ENCODE measurements at places on chromosomes 12 and 14.

GRCh38 chr14:39628087-39628486, 195.9 kb upstream of the FBXO33 start:
- no peaks in the 10 kb centered on the region for H3K4me1 ChIP-seq
- H3K27ac ChIP-seq, result no peak overlapping the region
- H3K27me3 ChIP-seq, result no peaks in the 10 kb centered on the region
- no peak for DNase-seq
- no peak overlapping the region for H3K4me3 ChIP-seq

GRCh38 chr14:23207146-23207540, 23.7 kb upstream of the SLC7A8 start:
- no peaks in the 10 kb centered on the region for H3K4me1 ChIP-seq
- H3K36me3 ChIP-seq, result no peaks in the 10 kb centered on the region
- H3K27me3 ChIP-seq, result no peaks in the 10 kb centered on the region

DNA sequence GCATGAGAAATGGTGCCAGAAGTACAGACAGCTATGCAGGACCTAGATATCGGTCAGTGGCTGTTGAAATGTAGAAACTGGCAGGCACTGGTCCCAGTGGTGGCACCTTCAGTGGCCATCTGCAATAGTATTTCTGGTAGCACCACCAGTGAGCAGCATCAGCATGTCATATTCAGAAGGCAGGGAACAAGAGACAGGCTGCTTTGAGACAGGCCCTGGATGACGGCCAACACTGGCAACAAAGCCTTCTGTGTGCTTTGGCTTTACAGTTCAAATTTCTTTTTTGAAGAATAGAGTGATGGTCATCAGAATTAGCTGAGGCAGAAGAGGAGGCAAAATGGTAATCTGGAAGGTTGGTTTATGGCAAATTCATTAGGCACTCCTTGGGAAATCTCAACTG, 273.4 kb upstream of the SLC16A7 start:
- H3K27ac ChIP-seq, result no peak overlapping the region
- H3K36me3 ChIP-seq, result no peaks in the 10 kb centered on the region
- H3K4me3 ChIP-seq, result no peak overlapping the region
- H3K4me1 ChIP-seq, result no peaks in the 10 kb centered on the region
- no peaks in the 10 kb centered on the region for H3K27me3 ChIP-seq

DNA sequence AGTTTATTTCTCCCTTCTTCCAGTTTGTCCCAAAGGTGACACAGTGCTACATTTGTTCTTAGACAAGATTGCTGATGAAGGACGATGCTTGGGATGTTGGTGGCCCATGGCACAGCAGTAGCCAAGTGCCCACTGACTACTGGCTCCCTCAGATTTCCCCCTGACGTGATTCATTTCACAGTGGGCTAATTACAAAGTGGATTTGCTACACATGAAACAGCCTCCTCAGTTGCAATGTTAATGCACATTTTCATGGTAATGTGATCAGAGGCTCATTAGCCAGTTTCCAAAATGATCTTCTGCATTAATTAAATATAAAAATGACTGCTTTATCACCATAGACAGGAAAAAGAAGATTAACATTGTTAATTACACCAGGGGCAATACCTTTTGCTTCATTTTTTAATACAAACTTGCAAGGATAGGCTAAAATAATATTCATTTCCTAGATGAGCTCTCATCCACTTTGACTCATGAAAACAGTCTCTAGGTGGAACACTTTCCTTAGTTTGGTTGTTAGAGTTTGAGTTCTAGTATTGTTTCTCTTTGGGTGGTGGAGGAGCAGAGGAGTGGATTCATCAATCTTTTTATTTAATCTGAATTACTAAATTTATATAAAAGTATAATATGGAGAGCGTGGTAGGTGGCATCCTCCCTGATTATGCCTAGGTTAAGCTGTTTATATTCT, 250.9 kb downstream of the PDZRN4 start:
- H3K27me3 ChIP-seq, result no peaks in the 10 kb centered on the region
- no peak overlapping the region for H3K4me3 ChIP-seq
- no peaks in the 10 kb centered on the region for H3K36me3 ChIP-seq
- H3K4me1 ChIP-seq, result no peaks in the 10 kb centered on the region

DNA sequence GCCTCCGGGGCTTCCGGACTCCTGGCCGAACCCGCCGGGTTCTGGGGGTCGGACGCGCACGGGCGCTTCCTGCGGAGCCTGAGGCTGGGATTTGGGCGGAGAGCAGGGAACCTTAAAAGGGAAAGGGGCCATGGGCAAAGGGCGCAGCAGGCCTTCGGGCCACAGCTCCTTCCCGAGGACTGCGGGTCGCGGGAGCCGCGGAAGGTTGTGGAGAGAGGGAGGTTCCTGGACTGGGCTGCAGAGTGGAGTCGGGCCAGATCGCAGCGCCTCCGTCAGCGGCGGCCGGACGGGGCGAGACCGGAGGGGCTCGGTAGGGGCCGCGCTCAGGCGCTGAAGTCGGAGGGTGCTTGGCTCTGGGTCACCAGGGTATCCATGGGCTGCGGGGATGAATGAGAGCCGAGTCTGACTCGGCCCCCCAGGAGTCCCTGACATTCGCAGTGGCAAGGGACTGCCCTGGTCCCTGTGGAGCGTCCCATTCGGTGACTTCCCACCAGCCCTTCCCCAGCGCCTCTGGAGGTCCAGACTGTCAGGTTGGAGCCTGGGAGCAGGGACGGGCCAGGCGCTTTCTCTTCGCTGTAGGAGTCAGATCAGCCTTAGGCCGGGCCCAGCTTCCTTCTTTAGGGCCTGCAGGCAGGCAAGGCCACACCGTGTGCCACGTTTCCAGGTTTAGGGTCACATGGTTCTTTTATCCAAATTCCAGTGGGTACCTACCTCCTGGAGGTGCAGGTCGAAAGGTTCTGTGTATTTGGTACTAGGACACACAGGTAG, 938 bp upstream of the SLC25A29 start:
- peaks cover 11% of the 10 kb centered on the region for H3K4me1 ChIP-seq
- H3K4me3 ChIP-seq, result peak overlapping the region; percentile 75
- no peak overlapping the region for H3K27ac ChIP-seq
- H3K27me3 ChIP-seq, result no peaks in the 10 kb centered on the region
- DNase-seq, result no peak

DNA sequence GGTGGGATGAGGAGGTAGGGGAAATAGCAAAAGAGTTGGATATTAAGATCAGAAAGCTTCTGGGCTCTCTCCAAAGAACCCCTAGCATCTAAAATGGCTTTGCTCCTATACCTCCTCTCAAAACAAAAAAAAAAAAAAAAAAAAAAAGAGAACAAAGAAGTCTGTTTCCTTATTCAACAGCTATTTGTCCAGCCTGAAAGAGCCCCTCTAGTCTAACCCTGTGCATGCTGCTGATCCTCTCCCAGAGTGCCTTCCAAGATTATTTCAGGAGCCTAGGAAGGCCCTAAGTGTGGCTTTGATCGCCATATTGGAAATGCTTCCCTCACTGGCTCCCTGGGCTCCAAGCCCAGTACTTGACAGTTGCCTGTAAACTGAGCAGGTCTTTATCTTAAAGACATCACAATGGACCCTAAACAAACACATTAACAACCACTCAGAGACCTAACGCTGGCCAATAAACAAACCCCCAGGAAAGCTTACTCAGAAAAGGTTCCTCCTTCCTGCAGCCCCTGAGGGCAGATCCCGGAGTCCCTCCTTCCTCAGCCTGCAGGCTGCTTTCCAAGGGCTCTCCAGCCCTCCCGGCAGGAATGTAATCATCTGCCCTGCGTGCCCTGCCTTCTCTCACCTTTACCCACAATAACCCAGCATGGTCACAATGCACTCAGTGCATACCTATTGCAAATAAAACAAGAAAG, 17.4 kb upstream of the COL2A1 start:
- H3K27me3 ChIP-seq, result peaks cover 13% of the 10 kb centered on the region
- no peak overlapping the region for H3K27ac ChIP-seq
- no peak for DNase-seq
- no peaks in the 10 kb centered on the region for H3K4me1 ChIP-seq
- H3K36me3 ChIP-seq, result no peaks in the 10 kb centered on the region
- H3K4me3 ChIP-seq, result no peak overlapping the region

DNA sequence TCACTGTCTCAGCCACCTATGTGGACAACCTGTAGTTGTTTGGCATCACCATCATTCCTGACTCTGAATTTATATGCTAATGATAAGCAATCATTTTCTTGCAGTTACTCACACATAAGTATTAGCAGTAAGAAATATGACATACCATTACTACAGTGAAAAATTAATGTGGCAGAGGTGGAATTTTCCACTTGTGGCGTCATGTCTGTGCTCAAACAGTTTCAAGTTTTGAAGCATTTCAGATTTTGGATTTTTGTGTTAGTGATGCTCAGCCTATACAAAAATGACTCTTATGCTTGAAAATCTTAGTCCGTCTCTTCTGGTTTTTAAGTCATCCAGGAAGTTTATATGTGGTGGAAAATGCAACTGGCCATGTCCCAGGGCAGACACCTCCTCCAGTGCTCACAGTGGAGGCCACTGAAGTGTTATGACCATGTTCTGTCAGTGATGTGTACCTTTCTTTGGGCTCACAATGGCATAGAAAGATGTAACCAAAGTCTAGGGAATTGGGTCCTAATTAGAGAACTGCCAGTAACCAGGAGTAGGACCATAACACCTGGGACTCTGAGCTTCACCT, 220.6 kb downstream of the SYT1 start:
- H3K27ac ChIP-seq, result no peak overlapping the region
- no peaks in the 10 kb centered on the region for H3K4me1 ChIP-seq
- H3K27me3 ChIP-seq, result no peaks in the 10 kb centered on the region

DNA sequence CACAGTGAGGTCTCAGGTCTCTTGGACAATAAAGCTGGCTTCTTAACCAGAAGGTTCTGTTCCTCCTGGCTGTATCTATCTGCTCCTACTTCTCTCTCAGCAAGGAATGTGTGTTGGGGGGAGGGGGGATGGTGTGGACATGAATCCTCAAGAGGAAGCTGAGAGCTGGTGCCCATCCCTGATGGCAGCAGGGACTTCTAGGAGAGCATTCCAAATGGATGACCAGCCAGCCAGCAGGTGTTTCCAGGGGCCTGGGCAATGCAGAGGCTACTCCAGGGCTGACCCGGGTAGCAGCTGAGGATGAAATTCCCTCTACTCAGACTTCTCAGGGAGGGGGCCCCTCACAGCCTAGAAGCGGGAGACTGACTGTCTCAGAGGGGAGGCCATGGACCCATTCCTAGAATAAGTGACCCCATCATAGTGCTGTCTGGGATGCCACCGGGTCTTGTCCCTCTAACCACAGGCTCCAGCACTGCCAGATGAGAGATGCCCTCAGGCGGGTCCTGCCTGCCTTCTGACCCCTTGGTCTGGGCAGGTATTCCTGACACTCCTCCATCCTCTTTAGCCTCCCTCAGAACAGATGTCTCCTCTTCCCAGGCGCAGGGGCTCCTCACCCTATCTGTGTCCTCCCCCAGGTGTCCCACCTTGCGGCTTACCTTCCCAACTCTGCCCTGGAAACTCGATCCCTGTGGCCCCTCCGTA, 1.2 kb downstream of the RAB15 start:
- no peaks in the 10 kb centered on the region for H3K36me3 ChIP-seq
- H3K27ac ChIP-seq, result no peak overlapping the region
- no peak overlapping the region for H3K4me3 ChIP-seq
- DNase-seq, result no peak
- no peaks in the 10 kb centered on the region for H3K27me3 ChIP-seq

DNA sequence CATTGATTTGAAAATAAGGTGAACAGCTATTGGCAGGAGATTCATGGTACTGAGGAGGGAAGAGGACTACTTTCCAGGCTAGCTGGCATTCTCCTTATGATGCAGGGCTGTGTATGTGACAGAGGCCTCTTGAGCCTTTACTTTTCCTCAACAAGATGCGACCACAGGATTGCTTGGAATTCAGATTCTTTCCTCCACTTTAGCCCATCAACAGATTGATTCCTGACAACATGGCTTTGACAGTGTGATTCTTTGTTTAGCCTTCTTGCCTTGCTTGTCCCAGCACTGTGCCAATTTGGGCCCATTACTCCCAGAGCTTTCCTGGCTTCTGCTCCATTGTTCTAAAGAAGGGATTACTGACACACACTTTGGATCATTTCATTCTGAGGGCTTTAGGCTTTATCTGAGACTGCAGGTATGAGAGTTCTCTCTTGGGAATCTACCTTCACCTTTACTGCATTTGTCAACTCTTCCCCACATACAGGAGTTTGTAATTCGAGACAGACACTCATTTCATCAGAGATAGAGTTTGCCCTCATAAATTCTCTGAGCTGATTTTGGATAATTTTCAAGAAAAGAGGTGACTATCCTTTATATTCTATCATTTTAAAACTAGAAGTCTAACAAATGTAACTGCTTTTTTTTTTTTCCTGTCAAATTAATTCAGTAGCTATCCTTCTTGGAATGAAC, 206.4 kb upstream of the GZMB start:
- no peak for DNase-seq
- H3K4me3 ChIP-seq, result no peak overlapping the region
- H3K4me1 ChIP-seq, result no peaks in the 10 kb centered on the region
- H3K36me3 ChIP-seq, result no peaks in the 10 kb centered on the region
- no peaks in the 10 kb centered on the region for H3K27me3 ChIP-seq

DNA sequence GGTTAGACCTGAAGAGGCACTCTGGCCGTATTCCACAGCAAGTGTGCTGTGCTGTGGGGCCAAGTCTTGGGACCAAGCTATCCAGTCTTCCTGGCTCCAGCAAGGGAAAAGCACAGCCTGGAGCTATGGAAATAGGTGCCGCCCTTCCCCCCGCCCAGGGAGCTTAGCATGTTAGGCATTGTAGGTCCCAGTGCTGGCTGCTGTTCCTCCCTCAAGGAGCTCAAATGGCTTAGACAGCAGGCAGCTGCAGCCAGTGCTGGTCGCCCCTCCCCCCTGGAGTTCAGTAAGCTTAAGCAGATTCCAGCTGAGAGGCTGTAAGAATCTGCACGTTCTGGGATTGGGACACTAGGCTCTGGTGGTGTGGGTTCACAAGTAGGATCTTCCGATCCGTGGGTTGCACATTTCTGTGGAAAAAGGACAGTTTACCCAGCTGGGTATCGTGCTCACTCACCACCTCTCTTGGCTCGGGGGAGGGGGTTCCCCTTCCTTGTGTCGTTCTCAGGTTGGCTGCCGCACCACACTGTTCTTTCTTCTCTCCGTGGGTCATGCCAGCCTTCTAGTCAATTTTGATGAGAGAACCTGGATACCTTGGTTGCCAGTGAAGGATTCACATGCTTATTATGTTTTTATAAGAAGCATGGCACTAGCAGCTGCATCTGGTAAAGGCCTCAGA, 127.3 kb downstream of the CNTN1 start:
- peak; percentile 11 for DNase-seq
- peaks cover 9% of the 10 kb centered on the region for H3K4me1 ChIP-seq
- no peaks in the 10 kb centered on the region for H3K36me3 ChIP-seq
- no peak overlapping the region for H3K4me3 ChIP-seq

- H3K4me3 ChIP-seq, result no peak overlapping the region
- DNase-seq, result no peak
- no peaks in the 10 kb centered on the region for H3K4me1 ChIP-seq
Observed at GRCh38 chr14:101110729-101111619, 207.5 kb upstream of the RTL1 start.

- no peaks in the 10 kb centered on the region for H3K36me3 ChIP-seq
- H3K27ac ChIP-seq, result no peak overlapping the region
- H3K4me1 ChIP-seq, result no peaks in the 10 kb centered on the region
Observed at GRCh38 chr12:54991161-54991990, 6.8 kb upstream of the TESPA1 start.

DNA sequence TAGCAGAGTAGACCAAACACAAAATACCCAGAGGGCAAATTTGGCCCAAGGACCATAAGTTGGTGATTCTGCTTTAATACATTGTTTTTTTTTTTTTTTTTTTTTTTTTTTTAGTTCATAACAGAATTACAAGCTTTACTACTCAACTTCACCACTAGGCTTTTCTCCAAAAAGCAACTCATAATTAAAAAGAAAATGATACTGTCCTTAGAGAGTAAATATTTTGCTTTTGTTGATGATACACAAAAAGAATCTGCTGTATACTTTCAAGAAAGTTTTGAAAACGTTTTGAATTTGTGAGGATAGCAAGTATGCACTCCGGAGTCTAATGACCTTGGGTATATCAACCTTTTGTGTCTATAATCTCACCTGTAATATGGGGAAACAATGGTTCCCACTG, 68.9 kb upstream of the LMO3 start:
- no peaks in the 10 kb centered on the region for H3K4me1 ChIP-seq
- H3K27me3 ChIP-seq, result no peaks in the 10 kb centered on the region
- H3K36me3 ChIP-seq, result no peaks in the 10 kb centered on the region
- no peak for DNase-seq

All from keratinocyte (primary cell).